ENCODE measurements at places on chromosomes 5 and 9.

- no peak for DNase-seq
These were observed 61.0 kb upstream of the RAD23B start for GRCh38 chr9:107222020-107222522.

DNA sequence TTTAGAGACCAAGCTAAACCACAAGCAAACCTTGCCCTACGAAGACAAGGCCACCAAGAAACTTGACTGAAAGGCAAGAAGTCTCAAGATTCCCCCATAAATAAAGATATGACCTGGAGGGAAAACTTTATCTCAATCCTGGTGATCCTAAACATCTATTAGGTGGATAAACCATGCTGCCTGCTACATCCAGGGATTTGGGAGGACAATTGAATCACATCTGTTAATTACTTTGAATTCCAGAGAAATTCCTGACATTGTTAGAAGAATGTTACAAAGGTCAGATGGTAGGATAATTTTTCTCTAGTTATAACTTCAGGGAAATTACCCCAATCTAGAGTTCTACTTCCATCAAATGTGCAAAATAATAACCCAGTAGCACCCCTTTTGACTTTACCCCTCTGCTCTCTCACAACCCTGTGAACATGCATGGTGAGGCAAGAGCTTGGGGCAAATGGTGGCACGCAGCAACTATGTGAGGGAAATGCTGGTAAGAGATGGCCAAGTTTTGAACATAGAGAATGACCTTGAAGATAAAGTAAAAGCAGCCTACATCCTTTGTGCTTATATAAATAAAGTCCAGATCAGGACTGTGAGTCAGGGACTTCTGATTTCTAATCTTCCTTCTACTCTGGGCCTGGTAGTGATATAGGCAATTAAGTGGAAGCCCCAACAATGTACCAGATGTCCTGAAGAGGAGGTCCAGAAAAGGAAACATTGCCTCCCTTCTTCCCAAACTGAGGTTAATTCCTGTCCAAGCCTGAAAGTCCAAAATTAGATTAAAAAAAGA, 57.1 kb upstream of the PTGER4 start:
- no peak for DNase-seq

- no peak for DNase-seq
These were observed 499.0 kb downstream of the SEMA5A start for GRCh38 chr5:9046756-9047481.

GRCh38 chr5:175847503-175847902, 23.9 kb upstream of the CPLX2 start:
- DNase-seq, result no peak

GRCh38 chr9:19284729-19285128, 54.2 kb downstream of the DENND4C start:
- DNase-seq, result no peak

- DNase-seq, result no peak
These were observed 232.3 kb upstream of the TRPM3 start for GRCh38 chr9:71353720-71354119.

DNA sequence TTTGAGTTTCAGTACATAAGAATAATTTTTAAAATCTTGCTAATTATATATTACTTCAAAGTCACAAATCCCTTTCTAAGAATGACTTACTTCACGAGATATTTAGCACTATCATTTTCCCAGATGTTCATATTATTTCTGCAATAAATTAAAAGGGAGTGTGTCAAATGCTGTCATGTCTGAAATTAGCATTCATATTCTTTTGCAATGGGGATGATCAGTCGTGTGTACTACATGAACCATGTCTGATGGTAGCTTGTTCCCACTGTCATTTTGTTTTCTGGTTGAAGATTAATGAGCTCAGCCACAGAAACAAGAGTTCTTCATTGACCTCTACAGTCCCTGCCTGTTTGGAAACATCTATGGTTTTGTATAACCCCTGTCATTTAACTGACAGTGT, 30.1 kb downstream of the OTULINL start:
- no peak for DNase-seq

DNA sequence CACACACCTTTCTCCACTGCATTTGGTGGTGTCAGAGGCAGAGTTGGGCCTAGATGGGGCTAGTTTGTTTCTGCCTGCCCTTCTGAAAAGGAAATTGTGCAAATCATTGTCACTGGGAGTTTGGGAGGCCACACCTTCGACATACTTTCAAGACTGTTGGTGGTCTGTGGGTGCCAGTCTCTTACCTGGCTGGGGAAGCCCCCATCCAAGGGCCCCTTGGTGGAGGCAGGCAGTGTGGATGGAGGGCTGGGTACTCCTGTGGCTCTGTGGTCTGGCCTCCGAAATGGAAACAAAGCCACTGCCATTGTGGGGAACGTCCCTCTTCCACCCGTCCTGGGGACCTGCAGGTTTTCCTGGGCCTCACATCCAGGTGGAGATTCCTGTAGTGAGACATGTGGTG, 10.9 kb upstream of the PHYHD1 start:
- DNase-seq, result no peak

DNA sequence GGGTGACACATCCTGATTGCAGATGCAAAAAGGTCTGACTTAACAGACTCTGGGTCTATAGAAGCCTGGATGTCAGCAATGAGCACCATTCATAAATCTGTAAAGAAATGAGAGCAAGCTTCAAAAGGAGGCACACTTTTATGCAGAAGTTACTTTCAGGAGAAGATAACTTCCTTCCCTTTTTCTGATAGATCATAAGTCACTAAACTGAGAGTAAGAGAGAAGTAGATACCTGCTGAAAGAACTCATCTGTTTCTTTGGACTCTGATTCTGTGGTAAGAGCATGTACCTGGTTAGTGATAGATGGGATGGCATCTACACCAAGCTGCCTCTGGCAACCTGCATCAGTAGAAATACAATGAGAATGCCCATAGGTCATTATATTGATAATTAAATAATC, 525.6 kb downstream of the CETN3 start:
- DNase-seq, result no peak

GRCh38 chr5:98314292-98314691, 459.2 kb upstream of the RGMB start:
- no peak for DNase-seq

GRCh38 chr5:107074996-107075395, 595.7 kb downstream of the EFNA5 start:
- no peak for DNase-seq

- no peak for DNase-seq
These were observed 176.7 kb downstream of the MED10 start for GRCh38 chr5:6201631-6202030.

DNA sequence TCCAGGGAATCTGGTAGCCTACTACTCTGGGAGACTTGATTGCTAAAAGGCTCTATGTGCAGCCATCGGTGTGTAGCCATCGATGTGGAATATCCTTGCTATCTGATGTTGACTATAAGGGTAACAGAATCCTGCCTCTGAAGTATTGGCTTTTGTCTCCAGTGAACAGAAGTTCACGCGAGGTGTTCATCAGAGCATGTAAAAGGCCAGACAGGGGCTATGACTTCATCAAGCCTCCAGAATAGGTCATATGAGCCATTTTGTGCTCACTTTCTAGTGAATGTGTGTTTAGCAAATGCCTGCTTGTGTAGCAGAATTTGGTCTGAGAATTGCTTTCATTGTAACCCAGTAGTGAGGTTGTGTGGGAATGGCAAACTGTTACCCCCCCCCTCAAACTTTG, 66.8 kb upstream of the RAD23B start:
- no peak for DNase-seq
